AG20443 (cell line): ENCODE measurements at places on chromosomes 7 and 10.

DNA sequence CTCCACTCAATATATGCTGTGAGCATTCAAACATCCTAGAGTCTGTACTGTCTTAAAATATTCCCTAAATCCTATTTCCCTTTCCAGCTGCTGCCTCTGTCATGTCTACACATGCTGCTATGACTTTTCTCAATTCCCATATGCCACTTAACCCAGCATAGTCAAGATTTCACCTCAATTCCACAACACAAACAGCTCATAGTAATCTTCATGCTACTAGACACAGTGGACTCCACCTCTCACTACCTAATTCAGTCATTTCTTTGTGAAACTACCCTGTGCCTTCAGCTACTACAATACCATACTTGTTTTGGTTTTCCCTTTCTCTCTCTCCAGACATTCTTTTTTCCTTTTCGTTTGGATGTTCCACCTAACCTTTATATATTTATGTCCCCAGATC is 45.5 kb downstream of the GSAP start:
- DNase-seq, result no peak

DNA sequence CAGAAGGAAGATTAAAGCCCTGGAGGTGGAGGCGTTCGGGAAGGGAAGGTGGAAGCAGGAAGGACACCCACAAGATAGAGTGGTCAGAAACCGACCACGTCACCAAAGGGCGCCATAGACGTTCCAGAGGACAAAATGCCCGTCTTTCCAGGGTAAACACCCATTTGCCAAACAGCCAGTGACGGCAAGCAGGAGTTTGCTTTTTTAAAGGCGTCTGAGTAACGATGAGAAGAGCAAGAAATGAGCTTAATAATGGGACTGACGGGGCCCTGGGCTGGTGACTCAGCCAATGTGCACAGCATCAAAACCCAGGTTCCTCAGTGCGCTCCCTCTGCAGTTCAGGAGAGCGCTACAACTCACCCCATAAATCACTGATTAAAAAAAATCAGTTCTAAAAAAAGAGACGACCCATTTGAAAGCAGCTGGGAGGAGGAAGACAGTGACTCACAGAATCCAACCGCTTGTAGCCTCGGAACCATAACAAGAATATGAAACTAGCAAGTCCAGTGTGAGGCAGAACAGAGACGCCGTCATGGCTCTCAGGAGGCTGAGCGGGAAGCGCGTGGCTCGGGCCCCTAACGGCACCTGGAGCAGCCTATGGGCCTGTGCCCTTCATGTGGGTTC is 5.9 kb downstream of the DIP2C start:
- DNase-seq, result peak; percentile 86

DNA sequence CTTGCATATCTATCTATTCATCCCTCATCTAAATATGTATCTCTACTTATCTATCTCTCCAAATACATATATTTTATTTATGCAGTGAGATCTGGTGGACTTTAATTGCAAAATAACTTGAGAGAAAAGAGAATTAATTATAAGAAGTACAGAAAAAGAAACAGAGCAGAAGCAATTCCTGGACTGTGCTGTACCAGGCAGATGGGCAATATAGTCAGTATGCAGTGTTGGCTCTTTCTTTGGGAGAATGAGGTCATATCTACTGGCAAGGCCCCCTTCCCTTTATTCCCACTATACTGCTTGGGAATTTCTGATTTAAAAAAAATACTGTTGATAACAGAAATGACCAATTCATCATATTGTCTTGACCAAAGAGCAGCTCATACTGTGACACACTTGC is 49.0 kb upstream of the TOMM7 start:
- DNase-seq, result no peak

- no peak for DNase-seq
These were observed 101.8 kb upstream of the RET start for GRCh38 chr10:42975005-42975493.

DNA sequence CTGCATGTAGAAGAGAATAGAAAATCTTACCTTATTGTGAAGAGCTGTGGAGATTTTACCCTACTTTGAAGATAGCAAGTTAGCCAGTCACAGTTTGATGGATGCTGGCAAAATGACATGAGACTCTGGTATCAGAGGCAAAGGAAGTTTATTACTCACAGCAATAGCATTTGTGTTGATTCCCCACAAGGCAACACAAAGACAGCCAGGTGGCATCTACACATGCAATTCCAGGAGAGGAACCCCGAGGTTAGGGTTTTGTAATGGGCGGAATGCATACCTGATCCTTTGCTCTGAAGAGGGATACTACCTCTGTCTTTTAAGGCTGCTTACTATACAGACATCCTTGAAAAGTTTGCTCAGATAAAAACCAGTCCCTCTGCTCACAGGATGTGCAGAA is 59.5 kb downstream of the AHR start:
- no peak for DNase-seq

DNA sequence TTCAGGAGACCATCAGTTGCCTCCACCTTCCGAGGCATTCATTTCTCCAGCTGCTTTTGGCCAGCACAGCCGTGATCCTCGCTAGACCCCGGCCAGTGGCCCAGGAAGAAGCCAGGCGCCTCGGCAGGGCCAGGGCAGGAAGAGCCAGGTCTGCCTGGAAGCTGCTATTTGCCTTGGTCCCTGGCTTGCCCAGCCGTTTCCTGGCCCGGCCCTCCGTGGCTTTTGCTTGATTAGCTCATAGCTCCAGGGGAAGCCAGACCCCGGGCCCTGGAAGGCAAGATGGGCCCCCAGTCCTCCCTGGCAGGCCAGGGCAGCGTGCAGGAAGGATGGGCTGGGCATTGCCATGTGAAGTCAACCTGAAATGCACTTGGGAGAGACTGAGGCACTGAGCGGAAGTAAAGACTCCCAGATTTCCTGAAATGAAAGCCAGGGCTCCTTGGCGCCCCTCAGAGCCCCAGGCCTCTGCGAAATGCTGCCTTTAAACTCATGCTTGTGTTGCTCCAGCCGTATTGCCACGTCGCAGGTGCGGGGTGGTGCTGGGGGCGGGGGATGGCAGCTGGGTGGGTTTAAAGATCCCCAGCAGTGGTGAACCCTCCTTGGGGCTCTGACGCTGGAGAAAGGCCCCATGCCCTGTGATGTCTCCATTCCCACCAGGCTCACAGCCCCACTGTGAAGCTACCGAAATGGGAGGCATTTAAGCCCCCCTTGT is 160.6 kb downstream of the GRK5 start:
- no peak for DNase-seq

DNA sequence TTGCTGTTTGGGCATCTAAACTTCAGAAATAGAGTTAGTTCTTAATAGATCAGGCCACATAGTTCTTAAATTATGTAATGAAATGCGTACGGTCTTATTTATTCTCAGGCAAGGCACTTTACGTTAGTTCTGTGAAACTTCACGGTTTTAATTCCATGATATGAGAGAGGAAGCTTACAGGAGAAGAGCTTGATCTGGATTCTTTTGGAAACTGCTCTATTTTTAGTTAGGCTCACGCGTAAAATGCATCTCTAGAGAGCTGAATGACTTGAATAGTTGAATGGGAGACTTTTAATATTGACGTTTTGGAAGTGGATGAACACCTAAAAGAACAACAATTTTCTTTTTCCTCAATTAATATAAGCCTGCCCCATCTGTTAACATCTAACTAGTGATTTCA is 71.1 kb downstream of the PRKG1 start:
- no peak for DNase-seq

GRCh38 chr7:157784979-157785441 is 448.2 kb downstream of the DNAJB6 start:
- DNase-seq, result no peak

GRCh38 chr7:1251796-1252539 is 19.3 kb downstream of the UNCX start:
- DNase-seq, result no peak

DNA sequence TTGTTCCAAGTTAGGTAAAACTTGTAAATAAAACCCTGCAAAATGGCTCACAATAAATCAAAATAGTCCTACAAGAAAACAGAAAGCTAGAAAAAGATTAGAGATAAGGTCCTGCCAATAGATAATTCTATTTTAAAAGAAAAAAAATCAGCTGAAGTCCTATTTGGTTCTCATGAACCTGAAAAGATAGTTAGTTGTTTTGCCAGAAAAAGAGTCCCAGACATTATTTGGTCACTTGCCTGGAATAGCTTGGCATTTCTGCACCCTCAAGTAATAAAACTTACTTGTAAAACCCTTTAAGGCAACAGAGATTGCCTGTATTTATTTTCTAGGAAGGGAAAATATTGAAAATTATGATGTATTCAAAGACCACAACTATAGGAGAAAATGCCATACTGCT is 47.7 kb downstream of the LRRN3 start:
- DNase-seq, result no peak

DNA sequence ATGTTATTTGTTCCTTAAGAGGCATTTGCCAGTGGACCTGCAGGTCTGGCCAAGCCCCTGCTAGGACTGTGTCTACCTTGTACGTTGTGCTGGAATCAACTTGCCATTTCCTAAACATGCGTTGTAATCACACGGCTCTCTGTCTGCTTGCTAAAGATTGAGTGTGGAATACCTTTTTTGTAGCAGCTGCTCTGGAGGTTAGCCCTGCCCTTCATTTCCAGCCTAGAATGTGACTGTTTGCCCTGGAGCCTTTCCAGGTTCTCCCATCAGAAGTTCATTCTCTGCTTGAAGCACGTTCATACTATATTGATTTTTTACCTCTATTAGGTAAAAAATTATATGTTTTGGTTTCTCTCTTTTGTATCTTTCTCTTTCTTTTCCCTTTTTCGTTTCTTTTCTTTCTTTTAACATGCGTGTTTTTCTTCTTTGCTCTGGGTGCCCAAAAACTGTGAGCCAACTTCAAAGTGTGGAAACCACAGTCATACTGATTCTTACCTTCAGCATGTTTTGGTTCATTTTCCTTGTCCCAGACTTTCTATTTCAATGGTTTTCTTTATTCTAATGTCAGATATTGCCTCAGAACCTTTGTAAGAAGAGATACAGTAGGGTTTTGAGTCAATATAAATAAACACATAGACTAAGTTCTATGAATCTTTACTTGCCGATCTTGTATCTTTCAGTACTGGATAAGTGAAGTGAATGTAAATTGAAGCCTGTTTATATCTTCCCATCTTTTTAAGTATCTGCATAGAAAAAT is 111.9 kb upstream of the RPA3 start:
- DNase-seq, result no peak

DNA sequence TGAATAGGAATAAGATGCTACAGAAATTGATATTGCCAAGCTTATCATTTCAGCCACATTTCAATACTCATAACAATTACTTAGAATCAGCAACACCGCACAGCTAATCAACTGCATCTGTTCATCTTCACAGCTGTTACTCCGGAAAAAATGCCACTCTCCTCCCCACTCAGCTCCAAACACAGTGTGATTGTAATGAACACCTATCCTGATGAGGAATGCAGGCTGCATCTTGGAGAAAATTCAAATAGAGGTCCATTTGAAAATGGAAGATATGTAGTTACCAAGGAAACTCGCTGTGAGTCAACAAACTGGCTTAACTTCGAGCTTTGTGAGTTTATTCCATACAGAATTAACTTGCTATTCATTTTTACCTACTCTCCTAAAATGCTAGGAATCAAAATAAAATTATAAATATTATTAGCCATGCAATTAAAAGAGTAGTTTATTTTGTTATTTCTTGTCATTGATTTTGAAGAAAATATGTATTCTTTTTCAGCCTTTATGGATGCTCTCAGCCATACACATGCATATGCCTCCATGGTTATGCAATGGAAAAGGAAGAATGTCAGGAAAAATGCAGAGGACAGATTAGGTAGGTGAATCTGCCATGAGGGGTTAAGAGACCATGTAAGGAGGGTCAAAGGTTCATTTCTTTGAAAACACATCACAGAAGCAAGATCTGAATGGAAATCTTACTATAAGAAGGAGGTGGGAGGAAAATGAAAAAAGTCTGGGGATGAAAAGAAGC is 267.2 kb downstream of the POM121L12 start:
- DNase-seq, result no peak

- DNase-seq, result no peak
These were observed 61.7 kb upstream of the TES start for GRCh38 chr7:116148626-116149025.

- DNase-seq, result no peak
These were observed 354.4 kb downstream of the CRPPA start for GRCh38 chr7:16066805-16067459.

GRCh38 chr10:110992006-110992800 is 72.8 kb downstream of the SHOC2 start:
- no peak for DNase-seq

DNA sequence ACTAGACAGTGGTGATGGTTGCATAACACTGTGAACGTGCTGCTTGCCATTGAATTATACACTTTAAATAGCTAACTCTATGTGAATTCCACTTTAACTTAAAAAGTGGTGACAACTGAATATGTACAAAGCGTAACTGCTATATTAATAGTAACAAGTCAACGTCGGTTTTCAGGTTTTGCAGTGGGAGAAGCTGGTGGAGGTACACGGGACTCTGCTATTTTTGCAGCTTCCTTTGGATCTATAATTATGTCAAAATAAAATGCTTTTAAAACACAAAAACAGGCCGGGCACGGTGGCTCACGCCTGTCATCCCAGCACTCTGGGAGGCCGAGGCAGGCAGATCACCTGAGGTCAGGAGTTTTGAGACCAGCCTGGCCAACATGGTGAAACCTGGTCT is 21.0 kb downstream of the AP5Z1 start:
- no peak for DNase-seq

- DNase-seq, result no peak
These were observed 53.5 kb upstream of the AGBL3 start for GRCh38 chr7:134932707-134933370.

- no peak for DNase-seq
These were observed 444.5 kb upstream of the FOXK1 start for GRCh38 chr7:4237296-4238235.

GRCh38 chr7:47653550-47654411 is 71.9 kb upstream of the TNS3 start:
- DNase-seq, result no peak

DNA sequence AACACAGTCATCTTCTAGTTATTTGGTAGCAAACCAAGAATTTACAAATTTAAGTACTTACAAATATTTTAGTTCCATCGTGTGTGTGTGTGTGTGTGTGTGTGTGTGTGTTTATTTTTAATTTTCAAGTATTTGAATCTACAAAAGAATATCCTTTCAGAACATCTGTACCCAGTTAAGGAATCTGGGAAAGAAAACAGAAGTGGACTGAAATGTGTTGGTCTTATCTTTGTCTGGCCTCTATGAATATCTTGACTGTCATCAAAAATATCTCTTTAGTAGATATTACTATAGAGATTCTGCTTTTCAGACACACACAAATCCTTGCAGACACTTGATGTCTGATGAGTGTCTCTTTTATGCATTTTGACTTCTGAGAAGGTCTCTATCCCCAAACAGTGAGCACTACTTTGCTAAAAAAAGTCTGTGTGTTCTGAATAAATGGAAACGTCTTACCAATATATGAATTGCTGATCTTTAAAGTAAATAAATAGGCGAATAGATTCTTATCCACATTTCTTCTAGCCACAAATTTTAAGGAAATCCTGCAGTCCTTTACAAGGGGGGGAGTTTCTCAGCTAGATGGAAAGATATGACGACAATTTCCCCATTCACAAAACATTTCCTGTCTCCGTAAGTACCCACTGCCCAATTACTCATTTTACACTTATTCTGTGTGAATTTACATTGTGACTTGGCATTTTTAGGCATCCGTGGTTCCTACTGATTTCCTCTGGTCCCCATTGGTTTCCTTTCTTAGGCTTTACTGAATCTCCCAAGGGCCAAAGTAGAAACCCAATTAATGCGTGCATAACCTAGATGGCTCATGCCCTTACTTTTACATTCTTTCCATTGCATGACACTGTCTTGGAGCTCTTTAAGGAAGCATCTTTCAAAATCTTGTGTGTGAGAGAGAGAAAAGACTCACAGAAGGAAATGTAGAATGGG is 36.0 kb downstream of the NRCAM start:
- DNase-seq, result no peak
